ENCODE measurements at places on chromosomes 6 and 20. TPM values are rescaled to one million over a fixed set of nuclear protein-coding genes. Genes with fewer than 3 reads are reported as not detected.

DEFB124 gene
- polyA plus RNA-seq, result 0.48 TPM

GRCh38 chr6:158374020-158374419 is 61.8 kb downstream of the TULP4 start:
- DNase-seq, result no peak

ENTPD6 gene
- polyA plus RNA-seq, result 46.7 TPM

GRCh38 chr20:6519556-6519955 is 247.9 kb upstream of the BMP2 start:
- no peak for DNase-seq

- DNase-seq, result no peak
Measured at GRCh38 chr20:48193627-48194425, 408.5 kb upstream of the SULF2 start.

SLC2A10 gene
- 16.6 TPM for polyA plus RNA-seq

APOBEC2 gene
- 0.37 TPM for polyA plus RNA-seq

ADGRB3 gene
- polyA plus RNA-seq, result 5.9 TPM

DNA sequence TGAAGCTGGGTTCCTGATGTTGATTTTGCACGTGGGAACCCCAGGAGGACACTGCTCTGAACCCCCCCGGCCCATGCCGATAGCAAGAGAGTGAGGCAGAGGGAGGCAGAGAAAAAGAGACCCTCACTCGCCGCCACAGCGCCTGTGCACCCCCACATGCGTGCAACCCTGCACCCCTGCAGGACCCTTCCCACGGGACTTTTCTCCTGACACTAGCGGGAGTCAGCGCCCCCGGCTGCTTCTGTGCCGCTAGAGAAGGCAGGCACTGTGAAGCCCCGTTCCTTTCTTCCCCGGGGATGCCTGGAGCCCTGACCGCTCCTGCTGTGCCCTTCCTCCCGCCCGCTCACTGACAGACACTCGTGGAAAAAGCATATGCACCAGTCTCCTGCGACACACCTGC is 67.4 kb downstream of the GMPR start:
- DNase-seq, result no peak

DNA sequence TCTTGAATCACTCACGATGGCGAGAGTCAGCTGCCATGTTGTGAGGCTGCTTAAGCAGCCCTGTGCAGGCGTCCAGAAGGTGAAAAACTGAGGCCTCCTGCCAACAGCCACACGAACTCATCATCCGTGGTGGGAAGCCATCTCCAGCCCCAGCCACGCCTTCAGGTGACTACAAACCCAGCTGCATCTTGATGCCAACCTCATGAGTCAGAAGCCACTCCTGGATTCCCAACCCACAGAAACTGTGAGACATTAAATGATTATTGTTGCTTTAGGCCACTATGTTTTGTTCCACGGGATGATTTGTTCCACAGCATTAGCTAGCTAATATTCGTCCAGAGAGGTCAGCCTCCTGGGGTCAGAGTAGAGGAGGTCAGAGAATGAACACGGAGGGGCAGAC is 80.5 kb downstream of the SNX5 start:
- no peak for DNase-seq

- no peak for DNase-seq
Measured at GRCh38 chr6:105204331-105204730, 24.5 kb upstream of the POPDC3 start.

GRCh38 chr6:158067436-158068015 is 85.9 kb downstream of the SYNJ2 start:
- DNase-seq, result no peak

DNA sequence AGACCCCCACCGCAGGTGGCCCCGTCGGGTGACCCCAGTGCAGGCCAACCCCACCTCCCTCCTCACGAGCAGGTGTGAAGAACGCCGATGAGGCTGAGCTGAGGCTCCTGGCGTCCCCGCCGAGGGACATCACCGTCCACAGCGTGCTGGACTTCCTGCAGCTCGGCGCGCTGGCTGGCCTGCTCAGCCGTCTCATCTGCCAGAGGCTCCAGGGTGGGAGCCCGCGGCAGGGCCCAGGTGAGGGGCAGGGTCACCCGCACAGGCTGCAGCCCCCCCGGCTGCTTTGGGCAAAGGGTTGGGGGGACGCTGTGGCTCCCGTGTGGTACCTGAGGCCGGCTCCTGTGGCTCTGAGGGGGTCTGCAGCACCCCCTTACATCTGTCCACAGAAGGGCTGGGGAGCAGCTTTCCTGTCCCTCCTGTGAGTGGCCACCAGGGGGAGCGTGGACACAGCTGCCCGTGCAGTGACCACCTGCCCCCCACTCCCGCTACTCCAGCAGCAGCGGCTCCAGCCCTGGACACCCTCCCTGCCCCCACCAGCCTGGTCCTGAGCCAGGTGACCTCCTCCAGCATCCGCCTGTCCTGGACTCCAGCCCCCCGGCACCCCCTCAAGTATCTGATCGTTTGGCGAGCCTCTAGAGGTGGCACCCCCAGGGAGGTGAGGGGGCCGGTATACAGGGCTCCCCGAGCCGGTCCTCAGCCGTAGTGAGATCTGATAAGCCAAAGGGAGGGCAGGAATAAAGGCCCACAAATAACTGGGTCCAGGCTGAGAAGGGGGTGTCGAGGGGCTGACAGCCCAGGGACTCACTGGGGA is 16.5 kb downstream of the COL20A1 start:
- no peak for DNase-seq

PRDM13 gene
- polyA plus RNA-seq, result not detected

- DNase-seq, result no peak
Measured at GRCh38 chr6:156778454-156779205, 1.5 kb downstream of the ARID1B start.

DNA sequence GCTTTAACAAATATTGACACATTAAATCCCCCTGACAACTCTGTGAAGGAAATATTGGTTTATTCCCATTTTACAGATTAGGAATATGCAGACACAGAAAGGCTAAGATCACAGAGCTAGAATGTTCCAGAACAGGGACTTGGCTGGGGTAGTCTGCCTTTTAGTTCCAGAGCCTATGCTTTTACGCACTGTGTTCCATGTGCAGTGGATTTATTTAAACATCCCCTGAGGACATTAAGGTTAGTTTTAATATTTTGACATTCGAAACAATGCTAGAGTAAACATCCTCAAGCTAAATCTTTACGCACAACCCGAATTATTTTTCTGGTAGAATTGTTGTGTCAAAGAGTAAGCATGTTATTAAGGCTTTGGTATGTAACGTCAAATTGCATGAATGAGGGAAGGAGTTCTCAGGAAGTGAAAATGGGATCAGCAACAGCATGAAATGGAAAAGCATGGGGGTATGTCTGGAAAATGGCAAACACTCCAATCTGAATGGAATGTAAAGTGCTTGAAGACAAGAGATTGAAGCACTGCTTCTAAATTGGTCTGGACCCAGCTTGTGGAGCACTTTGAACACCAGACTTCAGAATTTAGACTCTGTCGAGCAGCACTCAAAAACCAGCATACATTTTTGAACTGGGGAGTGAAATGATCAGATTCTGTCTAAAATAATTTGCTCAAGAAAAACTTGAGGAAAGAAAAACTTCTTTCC is 429.9 kb downstream of the CD83 start:
- no peak for DNase-seq

IPCEF1 gene
- 8.9 TPM for polyA plus RNA-seq

- DNase-seq, result no peak
Measured at GRCh38 chr6:40285996-40286395, 301.2 kb downstream of the LRFN2 start.

DNA sequence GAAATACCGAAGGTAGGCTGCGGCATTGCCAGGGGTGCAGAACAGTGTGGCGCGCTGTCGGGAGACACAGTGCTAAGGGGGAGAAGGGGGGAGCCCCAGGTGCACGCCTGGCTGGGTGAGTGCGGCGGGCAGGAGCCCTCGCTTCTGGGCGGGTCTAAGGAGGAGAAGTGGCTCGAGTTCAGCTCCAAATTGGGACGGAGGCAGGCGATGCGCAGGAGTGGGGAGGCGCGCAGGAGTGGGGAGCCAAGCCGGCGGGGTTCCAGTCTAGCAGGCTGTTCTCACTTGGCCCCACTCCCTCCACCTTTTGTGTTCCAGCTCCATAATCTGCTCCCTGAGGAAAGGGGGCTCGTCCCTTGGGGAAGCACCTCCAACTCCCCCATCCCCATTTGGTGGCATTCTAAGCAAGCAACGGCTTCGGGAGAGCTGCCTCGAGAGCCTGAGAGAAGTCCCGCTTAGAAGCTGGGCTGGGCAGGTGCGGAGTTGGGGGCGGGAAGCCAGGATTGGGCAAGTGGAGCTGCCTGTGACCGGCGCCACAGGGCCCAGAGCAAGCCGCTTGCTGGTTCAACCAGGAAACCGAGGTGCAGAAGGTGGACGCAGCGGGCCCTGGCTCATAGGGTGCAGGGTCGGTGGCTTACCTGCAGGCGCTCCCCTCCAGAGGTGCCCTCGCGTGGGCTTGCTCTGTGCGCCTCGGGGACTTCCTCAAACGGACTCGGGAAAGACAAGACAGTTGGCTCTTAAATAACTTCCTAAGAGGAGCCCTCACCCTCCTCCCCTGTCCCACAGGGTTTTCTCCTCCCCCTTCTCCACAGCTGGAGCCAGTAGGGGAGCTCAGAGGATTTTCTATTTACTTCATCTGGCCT is at the start of gene F13A1:
Gene F13A1, minus strand, starts transcription at position 711 of the 860 bp plus-strand sequence. CDS start 1,998 bp downstream, outside the sequence.
- no peak for DNase-seq

DNA sequence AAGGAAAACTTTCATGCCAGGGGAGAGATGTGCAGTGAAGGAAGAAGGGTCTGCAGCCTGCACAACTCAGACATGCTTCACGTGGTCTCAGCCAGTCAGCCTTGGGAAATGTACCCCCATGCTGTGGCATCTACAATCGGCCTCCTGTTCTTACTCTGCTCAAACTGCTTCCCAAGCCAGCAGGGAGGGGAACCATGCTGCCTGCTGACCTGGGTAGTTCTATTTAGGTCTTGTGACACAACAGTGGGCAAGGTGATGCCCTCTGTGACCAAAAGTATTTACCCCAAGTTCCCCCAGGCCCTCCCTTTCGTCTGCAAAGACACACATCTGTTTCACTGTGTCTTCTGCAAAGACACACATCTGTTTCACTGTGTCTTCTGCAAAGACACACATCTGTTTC is 106.9 kb downstream of the SLC23A2 start:
- DNase-seq, result no peak

GNMT gene
- polyA plus RNA-seq, result 2.1 TPM

DNA sequence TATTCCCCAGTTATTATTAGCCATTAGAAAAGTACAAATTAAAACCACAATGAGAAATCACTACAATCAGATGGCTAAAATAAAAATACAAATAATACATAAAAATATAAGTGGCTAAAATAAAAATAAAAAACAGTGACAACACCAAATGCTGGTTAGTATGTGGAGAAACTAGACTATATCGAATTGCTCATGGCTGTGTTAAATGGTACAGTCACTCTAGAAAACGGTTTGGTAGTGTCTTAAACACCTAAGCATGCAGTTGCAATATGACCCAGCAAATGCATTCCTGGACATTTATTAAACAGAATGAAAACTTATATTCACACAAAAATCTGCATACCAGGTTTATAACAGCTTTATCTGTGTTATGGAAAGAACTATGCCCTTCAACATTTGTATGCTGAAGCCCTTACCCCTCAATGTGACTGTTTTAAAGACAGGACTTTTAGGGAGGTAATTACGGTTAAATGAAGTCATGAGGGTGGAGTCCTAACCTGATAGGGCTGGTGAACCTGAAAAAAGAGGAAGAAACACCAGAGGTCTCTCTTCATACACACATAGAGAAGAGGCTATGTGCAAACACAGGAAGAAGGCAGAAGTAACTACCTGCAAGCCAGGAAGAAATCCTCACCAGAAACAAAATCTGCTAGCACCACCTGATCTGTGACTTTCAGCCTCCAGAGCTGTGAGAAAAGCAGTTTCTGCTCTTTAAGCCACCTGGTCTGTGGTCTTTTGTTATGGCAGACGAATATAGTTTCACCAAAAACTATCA is 84.9 kb downstream of the ASCC3 start:
- no peak for DNase-seq

ZNF334 gene
- 56.4 TPM for polyA plus RNA-seq

- no peak for DNase-seq
Measured at GRCh38 chr6:158649289-158650143, at the start of gene SYTL3. Gene SYTL3, plus strand, starts transcription at chr6:158650054. Its CDS starts 13,215 bp downstream, at chr6:158663269.

- no peak for DNase-seq
Measured at GRCh38 chr6:67131827-67132226, 1424.8 kb upstream of the EYS start.

GRCh38 chr6:124466949-124467348 is 495.3 kb upstream of the RNF217 start:
- no peak for DNase-seq

DNA sequence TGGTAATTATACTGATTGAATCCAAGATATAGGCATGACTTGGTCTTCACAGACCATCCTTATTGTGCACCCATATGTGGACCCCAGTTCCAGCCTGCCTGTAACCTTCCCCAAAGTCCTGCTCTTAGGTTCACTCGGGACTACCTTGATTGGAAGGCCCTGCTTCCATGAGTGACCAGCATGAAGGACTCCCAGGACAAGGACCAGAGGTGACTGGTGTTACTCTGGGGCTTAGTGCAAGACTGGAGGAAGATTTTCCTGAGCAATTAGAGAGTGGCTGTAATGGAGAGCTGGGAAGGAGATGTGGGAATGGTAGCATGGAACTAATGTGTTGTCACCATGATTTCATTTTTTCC is 15.1 kb downstream of the BRD2 start:
- no peak for DNase-seq

DNA sequence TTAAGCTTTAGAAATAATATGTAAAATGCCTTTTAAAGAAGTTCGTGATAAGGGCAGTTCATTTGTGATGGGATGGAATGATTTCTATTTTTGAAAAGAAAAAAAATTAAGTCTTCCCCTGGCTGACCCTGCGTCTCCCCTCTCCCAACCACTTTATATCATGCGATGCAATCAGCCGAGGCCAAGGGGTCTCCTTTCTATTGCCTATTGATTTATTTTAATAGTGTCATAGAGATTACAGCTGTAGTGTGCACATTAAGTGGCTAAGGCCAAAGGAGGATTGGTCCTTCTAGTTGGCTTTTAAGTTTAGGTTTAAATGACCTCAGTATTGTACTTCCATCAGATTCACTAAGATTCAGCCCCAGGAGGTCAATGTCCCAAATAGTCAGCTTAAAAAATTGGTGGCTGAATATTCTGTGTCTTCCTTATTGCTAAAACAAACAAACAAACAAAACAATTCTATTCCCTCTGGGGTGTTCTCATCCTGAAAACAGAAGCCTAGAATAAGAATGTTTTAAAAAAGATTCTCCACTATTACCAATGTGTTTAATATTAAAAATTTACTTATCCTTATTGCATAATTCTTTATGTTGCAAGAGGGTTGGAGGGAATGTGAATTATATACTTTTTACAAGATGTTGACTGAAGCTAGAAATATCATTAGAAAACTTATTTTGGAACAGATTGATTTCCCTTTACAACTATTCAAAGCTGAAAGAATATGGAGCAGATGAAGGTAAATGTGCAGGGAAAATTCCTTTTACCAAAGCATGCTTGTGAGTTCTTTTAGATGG is 359.1 kb downstream of the SAMD5 start:
- DNase-seq, result no peak

DNA sequence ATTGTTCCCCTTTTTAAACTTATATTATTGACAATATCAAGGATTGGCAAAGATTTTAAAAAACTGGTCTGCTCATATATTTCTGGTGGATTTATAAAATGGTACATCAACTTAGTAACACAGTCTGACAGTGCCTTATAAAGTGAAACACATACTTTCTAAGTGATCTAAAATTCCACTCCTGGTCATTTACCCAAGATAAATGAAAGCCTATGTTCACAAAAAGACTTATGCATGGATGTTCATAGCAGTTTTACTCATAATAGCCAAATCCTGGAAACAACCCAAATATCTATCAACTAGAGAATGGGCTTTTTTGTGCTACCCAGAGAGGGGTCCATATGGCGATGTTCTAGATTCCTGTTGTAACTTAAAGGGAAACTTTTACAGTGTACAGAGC is 222.4 kb upstream of the FAM83B start:
- no peak for DNase-seq

EEF1A2 gene
- polyA plus RNA-seq, result 0.67 TPM
